ENCODE measurements at places on chromosomes 16 and 17.

DNA sequence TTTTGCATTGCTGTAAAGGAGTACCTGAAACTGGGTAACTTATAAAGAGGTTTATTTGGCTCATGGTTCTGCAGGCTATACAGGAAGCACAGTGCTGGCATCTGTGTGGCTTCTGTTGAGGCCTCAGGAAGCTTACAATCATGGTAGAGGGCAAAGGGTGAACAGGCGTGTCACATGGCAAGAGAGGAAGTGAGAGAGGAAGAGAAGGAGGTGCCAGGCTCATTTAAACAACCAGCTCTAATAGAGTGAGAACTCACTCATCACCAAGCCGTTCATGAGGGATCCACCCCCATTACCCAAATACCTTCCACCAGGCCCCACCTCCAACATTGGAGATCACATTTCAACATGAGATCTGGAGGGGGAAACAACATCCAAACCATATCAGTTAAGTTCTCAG, 16.4 kb upstream of the CLEC19A start:
- DNase-seq, result no peak

- no peak for DNase-seq
Measured at GRCh38 chr17:82487910-82488309, 29.4 kb downstream of the NARF start.

DNA sequence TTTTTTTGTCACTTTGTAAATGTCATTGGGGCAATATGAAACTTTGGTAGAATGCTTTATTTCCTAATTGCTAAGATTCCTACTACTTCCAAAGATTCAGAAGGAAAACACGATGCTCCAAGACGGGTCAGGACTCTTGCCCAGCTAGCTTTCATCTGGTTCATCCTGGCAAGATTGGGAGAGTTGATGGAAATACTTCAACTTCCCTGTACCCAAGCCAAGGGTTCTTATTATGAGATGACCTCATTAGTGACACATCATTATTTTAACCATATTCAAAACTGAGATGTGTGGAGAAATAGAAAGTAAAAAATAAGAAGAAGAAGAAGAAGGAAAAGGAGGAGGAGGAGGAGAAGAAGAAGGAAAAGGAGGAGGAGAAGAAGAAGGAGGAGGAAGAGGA, 25.6 kb downstream of the SOX9 start:
- DNase-seq, result no peak

GRCh38 chr17:50314456-50315011, 31.4 kb upstream of the XYLT2 start:
- peak; percentile 75 for DNase-seq

DNA sequence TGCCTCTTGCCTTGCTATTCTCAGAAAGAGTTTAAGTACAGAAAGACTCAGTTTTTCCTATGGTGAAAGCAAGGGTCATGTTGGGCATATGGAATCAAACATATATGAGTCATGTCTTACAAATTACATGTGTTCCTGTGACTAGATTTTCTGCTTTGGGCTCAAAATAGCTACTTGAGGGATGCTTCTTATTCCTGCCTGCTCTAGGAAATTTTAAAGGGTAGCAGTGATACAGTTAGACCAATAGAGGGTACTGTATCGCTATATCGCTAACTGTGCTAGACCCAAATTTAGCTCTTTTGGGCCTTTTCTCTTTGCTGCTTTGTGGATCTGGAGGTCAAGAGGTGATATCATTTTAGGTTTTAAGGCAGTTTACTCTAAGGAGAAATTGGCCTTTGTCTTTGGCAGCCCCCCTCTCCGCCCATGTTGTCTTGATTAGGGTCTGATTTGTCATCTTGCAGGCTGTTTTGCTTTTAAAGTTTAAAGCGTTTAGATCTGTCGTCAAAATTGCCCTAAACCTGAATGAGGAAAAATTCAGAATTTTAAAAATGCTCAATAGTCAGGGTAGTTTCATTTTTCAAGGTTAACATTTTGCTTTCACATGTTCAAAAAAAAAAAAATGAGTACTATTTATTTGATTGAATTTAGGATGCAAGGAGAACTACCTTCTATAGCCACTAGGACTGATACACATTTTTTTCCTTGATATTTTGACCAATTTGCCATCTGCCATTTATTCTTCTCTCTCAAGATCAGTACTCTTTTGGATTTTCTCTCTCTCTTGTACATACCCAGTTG, 8.8 kb downstream of the NFATC3 start:
- peak; percentile 64 for DNase-seq
